ENCODE measurements at places on chromosomes 3 and 15. TPM values are rescaled to one million over a fixed set of nuclear protein-coding genes. Genes with fewer than 3 reads are reported as not detected.

SOX14 gene
- total RNA-seq: not detected

CLDN11 gene
- 50.3 TPM for total RNA-seq

BNC1 gene
- total RNA-seq: 3.3 TPM

MME gene
- 102 TPM for total RNA-seq

MYH15 gene
- 0.36 TPM for total RNA-seq

TSPAN3 gene
- 235 TPM for total RNA-seq

COL8A1 gene
- 720 TPM for total RNA-seq

UBE2Q2 gene
- total RNA-seq: 66.2 TPM

CHST2 gene
- 16.5 TPM for total RNA-seq

C3orf85 gene
- not detected for total RNA-seq

FAM227B gene
- 6.2 TPM for total RNA-seq

CX3CR1 gene
- under 0.01 TPM for total RNA-seq

LRRC31 gene
- not detected for total RNA-seq

ZBTB47 gene
- total RNA-seq: 39.2 TPM

COL7A1 gene
- total RNA-seq: 12.7 TPM

HERC2 gene
- total RNA-seq: 53.6 TPM

C3orf49 gene
- not detected for total RNA-seq

SCN11A gene
- total RNA-seq: under 0.01 TPM

CNTN3 gene
- 0.36 TPM for total RNA-seq

CPA3 gene
- 2.1 TPM for total RNA-seq

TRH gene
- total RNA-seq: under 0.01 TPM

SPESP1 gene
- total RNA-seq: 2.9 TPM

UPK1B gene
- total RNA-seq: 0.36 TPM

NR1I2 gene
- not detected for total RNA-seq

RPP25 gene
- 6.2 TPM for total RNA-seq

DPPA2 gene
- not detected for total RNA-seq

SLC9C1 gene
- total RNA-seq: not detected

TGM5 gene
- not detected for total RNA-seq

WDR76 gene
- 7.6 TPM for total RNA-seq

Measured in osteoblast (primary cell).